ENCODE measurements at places on chromosomes 5 and 9. TPM values are rescaled to one million over a fixed set of nuclear protein-coding genes. Genes with fewer than 3 reads are reported as not detected.

- no peak for DNase-seq
Measured at GRCh38 chr5:4142842-4143241, 547.2 kb downstream of the IRX1 start.

- DNase-seq: no peak
Measured at GRCh38 chr9:93089481-93089991, 6.5 kb upstream of the CARD19 start.

- DNase-seq: no peak
Measured at GRCh38 chr5:6849316-6850105, 136.3 kb downstream of the TENT4A start.

GRCh38 chr9:18208166-18209059 lies 265.5 kb upstream of the ADAMTSL1 start:
- DNase-seq: no peak

Gene PCDHA2
- not detected for total RNA-seq

DNA sequence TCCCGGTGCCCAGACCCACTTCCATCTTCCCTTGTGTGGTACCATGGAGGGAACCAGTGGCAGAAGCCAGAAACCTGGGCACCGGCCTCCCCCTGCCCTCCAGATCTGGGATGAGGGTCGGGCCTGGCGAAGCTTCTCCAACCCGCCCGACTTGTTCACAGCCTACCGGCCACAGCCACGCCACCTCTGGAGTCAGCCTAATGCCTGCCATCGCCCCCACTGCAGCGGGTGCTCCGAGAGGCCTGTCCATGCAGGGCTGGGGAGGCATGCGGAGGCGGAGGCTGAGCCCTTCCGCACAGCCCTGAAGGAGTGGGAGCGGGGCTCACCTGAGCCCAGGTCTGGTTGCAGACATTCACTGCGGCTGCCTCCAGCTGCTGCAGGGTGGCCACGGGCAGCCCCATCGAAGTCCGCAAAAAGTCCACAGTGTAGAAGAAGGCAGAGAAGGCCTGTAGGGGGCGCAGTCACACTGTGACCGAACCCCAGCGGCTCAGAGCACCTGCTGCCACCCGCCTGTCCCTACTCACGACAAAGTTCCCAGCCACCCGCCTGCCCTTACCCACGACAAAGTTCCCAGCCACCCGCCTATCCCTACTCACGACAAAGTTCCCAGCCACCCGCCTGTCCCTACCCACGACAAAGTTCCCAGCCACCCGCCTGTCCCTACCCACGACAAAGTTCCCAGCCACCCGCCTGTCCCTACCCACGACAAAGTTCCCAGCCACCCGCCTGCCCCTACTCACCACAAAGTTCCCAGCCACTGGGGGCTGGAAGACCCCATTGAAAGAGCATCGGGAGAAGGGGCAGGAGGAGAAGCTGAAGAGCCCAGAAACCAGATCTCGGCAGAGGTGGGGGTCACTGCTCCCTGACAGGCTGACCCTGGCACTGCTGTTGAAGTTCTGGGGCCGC lies 3.8 kb upstream of the NPDC1 start:
- DNase-seq: no peak

DNA sequence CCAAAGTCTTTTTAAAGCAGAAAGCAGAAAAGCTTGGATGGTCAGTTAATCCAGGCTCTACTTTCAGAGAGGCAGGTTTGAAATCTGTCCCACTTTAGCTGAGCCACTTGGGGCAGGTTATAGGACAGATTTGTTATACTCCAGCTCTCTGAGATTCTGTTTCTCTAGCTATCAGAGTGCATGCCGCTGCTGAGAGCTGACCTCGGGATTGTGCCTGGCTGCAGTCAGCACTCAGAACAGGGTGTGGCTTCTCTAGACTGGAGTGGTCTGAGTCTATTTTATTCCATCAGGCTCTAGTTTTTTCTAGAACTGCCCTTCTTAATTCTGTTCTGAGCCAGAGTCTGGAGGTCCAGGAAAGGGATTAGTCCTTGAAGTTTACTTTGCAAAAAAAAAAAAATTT lies 67.7 kb downstream of the NDFIP1 start:
- no peak for DNase-seq

Gene C5orf46
- total RNA-seq: 1.4 TPM

GRCh38 chr5:63025679-63026078 lies 447.1 kb downstream of the LRRC70 start:
- DNase-seq: no peak

Gene PHF2
- total RNA-seq: 22.3 TPM

Gene KIF4B
- not detected for total RNA-seq

DNA sequence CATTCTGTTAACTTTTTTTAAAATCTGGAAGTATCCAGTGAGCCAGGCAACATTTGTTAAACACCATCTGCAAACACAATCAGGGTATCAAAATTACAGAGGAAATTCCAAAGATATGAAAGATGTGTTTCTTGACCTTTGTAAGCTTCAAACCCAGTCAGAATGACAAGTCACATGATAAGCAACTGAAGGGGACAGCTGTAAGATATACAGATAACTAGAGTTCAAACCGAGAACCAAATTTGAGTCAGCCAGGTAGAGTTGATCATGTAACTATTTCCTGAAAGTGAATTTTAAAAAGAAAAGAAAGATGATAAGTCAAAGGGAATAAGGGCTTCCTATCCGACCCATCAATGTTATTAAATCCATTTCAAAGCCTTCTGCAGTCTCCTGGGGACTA lies 196.2 kb downstream of the DEPDC1B start:
- no peak for DNase-seq

DNA sequence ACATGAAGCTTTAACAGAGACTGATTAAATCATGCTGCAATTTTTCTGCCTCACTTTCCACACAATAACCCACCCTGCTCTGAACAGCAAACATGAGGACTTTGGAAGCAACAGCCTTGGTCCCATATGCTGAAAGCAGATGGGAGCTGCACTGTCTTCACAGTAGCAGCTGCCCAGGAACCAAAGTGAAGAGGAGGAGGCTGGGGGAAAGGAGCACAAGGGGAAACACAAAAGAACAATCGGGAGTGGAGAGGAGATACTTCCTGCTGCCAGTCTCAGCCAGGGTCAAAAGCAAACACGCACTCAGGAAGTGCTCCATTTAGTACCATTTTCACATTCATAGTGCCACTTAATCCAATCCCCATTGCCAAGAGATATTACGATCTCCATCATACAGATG lies 183.3 kb upstream of the PUM3 start:
- no peak for DNase-seq

- no peak for DNase-seq
Measured at GRCh38 chr5:92561411-92561959, 1019.5 kb downstream of the NR2F1-AS1 start.

DNA sequence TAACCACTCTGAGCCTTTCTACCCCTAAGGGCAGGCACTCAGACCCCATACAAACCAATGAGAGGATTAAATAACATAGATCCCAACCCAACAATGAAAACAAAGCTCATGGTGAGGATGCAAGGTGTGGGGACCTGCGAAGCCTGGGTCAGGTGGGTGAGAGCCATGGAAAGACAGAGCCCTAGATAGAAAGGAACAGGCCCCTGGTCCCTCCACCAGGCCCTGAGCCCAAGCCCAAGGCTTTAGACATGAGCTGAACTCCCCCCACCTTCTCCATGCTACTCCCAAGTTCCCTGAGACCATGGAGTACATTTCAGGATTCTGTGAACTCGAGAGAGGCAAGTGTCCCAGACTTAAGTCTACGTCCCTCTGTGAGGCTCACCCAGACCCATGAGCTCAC lies 106.5 kb downstream of the SAXO1 start:
- DNase-seq: no peak

DNA sequence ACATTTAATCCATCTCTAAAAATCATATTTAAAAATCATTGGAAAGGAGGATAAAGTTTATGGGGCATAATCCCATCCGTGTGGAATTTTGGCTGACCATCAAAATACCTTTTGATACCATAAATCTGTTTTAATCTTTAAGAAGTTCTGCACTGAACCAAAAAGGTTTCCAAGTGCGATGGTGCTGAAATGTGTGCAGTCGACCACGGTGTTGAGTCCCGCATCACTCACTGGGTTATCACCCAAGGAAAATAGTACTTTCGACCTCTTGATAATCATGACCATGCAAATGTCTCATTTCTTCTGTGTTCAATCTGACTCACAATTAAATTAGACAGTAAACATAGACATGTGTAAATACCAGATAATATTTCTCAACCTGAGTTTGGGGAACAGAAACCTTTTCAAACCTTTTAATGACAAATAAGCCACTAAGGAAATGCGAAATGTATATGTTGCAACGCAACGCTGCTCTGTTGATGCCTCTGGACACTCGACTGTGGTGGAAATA lies 62.0 kb upstream of the CDH6 start:
- DNase-seq: no peak

- DNase-seq: peak; percentile 10
Measured at GRCh38 chr5:15620501-15620900, 120.5 kb downstream of the FBXL7 start.

GRCh38 chr5:78041805-78042204 lies 252.7 kb downstream of the AP3B1 start:
- no peak for DNase-seq

Gene PCDHGC3
- total RNA-seq: 47.3 TPM

DNA sequence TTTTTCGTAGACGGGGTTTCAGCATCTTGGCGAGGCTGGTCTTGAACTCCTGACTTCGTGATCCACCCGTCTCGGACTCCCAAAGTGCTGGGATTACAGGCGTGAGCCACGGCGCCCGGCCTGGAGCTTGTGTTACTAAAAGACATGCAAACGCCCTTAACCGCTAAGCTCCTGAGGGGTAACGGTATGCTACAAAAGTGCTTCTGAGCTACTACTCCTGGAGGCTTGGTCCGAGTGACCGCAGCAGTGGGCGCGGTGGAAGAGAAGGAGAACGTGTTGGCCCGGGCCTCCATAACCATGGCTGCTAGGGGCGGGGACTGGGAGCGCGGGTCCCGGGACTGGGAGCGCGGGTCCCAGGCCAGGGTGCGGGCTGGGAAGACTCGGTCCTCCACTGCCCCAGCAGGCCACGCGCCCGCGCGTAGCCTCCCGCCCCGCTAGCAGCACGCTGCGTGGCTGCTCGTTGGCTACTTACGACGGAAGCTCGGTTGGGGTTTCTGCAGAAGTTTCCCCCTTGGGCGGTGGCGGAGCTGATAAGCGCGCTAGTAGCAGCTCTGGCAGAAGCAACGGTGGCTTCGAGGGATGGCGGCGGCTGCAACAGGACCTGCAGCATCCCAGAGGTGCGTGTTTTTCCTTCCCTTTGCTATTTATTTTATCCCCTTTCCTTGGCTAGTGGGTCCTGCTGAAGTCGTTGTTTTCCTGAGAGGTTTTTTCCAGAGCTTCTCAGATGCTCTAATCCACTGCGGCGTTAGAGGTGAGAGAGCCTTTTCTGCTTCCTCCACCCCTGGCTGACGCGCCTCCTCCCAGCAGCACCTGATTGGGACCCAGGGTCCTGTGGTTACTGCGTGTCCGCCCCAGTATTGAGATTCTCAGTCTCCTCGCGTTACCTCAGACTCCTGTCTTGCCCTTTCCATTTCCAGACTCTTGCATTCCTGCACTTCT lies 69.2 kb upstream of the CCDC180 start:
- DNase-seq: peak; percentile 66

Gene ZNF622
- 60.8 TPM for total RNA-seq

- no peak for DNase-seq
Measured at GRCh38 chr5:171978016-171978415, 28.4 kb downstream of the FBXW11 start.

- no peak for DNase-seq
Measured at GRCh38 chr5:141951332-141951781, 6.6 kb downstream of the PCDH12 start.

DNA sequence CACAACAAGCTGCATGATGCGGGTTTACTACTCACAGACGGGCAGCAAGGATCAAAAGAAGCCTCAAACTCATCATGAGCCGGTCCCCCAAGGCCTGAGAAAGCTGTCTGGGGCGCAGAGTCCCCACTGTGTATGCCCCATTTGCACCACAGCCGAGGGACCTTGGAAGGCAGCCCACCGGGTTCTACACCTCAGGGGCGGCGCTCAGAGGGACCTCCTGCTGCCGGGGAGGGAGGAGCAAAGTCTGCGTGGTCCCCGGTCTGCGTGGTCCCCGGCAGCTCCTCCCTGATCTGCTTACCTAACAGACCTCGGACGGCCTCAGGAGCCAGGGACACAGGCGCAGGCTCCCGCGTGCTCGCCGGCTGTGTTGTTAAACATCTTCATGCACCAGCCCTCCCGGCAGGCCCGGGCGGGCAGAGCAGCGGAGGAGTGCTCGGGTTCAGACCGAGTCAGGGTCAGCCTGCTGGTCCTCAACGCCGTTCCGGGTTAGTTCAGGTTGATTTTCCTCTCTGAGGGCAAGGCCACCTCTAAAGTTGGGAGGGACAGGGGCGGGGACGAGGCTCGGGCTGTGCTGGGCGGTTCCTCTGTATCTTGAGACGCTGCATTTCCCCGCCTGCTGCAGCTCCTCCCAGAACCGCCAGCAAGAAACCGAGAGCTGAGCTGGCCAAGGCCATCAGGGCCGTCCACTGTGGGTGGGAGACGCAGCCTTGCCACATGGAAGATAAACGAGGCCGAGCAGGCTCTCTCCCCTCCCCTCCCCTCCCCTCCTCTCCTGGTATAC lies 74.6 kb downstream of the MRPL36 start:
- no peak for DNase-seq

Gene PCDHB12
- total RNA-seq: 1.6 TPM

- DNase-seq: no peak
Measured at GRCh38 chr9:121861501-121862180, 210.2 kb downstream of the DAB2IP start.

DNA sequence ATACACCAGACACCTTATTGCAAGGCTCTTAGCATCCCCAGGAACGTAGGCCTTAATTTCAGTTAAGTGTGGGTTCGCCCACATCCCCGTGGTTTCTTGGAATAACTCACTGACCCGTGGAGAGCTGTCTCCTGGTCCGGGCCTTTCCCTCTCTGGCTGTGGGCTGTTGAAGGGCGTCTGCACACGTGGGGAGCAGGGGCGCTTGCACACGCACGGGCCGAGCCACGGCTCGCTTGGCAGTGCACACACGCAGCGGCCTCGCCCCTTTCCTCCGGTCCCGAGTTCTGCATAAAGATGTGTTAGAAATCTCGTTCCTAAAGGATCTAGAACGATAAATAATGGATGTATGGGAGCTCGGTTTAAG lies 141.9 kb downstream of the PBX3 start:
- DNase-seq: no peak

Gene LRRC70
- not detected for total RNA-seq

GRCh38 chr5:133925269-133925668 lies 43.2 kb downstream of the C5orf15 start:
- DNase-seq: no peak

Gene WDR38
- not detected for total RNA-seq

DNA sequence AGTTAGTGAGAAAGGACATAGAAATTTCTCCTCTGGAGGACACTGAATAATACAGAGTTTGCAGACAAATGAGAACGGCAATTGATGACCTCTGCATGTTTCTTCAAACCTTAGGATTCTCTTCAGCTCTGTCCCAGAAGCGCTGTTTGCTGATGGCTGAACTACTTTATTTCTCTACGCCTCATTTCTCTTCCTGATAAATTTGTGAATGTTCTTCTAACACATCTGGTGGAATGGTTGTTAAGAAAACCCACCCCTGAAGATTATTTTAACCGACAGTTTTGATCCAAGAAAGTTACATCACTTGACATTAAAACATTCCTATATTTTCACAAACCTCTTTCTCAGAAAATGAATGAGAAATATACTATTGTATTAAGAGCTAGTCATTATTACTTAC lies 1150.6 kb downstream of the DTWD2 start:
- DNase-seq: no peak

GRCh38 chr5:78768781-78769380 lies 120.3 kb upstream of the LHFPL2 start:
- no peak for DNase-seq

GRCh38 chr5:51606921-51607320 lies 223.7 kb downstream of the ISL1 start:
- no peak for DNase-seq

Gene LRRC19
- not detected for total RNA-seq
